ENCODE measurements at places on chromosomes 13 and 19.

DNA sequence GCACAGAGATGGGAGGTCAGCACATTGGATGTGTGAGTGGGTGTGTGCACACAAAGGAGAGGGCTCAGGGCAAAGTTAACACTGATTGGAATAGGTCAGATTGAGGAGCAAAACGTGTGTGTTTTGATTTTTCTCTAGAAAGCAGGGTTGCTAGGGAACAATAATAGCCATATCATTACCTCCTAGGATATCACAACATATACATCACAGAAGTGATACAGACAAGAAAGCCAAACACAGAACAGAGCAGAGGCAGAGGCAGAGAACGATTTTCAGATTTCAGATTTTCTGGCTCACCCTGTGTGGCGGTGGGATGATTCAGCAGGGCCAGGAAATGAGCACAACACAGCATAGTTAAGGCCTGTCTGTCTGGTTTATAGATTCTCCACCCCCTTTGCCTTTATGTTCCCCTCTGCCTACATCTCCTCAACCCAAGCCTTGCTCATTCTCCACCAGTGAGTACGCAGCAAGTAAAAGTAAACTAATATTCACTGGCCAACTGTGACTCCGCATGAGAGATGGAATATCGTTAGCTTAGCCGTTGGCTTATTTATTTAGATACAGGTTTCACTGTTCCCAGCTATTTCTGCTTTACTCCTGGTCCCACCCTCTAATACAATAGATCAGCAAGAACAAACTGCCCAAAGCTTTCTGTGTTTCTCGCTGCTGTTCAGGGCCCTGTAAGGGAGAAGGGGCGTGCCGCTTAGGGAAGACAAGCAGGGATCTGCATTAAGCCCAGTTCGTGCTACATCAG is 182.7 kb upstream of the TSC22D1 start:
- DNase-seq = no peak

DNA sequence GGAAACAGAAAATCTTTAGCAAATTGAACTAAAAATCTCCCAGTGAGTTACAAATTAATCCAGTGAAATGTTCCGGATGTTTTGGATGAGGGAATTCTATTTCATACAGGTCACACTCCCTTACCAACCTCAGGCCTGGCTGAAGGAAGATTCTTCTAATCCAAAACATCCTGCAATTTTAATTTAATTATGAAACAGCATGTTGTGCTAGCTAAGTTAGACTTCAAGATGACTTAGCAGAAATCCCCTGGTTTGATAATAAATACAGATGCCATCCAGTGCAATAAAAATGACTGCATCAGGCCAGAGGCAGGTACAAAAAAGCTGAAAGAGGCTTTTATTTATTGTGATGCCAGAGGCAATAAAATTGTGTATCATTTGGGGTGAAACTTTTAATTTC is 96.7 kb upstream of the CLDN10 start:
- no peak for DNase-seq

DNA sequence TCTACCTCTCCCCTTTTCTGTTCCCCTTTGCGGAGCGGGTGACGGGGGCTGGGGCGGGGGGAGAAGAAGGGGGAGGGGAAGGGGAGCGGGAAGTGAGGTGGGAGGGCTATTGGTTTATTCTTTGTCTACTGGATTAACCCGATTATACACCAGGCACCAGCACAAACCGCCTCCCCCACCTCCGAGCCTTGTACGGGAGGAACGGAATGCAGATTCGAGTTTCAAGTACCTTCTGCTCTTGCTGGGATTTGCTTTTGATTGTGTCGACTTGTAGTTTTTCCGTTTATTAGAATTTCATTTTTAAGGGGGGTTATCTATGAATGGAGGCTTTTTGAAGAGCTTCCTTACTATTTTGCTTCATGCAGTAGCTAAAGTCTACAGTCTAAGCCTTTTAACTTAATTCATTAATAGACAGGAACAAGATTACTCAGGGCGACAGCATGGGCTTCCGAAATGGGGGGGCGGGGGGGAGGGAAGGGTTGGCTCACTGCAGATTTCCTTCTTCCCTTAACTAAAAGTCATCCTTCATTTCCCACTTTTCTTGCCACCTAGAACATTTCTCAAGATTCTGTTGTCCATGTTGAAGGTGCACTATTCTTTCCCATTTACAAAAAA is 937 bp upstream of the SPRY2 start:
- no peak for DNase-seq

- no peak for DNase-seq
Measured at GRCh38 chr13:43054803-43055802, 31.7 kb downstream of the DNAJC15 start.

DNA sequence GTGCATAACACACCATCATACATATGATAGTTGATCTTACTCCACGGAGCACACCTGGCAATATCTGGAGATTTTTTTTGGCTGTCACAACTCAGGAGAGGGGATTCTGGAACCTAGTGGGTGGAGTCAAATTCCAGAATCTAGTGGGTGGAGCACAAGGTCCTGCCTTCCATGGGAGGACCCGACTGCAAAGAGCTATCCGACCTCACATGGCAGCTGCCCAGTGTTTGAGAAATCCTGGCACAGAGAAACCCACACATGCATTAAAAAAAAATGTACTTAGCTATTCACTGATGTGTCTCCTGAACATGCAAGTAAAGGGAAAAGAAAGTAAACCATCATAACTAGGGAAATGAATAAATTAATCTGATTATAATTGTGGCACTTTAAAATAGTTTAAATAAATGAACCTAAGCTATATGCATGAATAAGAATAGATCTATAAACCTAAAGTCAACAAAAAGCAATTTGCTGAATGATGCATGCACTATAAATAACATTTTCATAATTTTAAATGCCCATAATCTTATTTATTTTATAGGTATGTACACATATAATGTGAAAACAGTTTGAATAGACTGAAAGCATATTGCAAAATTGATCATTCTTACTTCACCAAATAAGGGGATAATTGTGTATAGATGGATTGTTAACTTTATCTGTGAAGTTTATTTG is 300.3 kb downstream of the MYO16 start:
- no peak for DNase-seq

GRCh38 chr13:51687947-51688714 is 103.9 kb downstream of the WDFY2 start:
- no peak for DNase-seq

DNA sequence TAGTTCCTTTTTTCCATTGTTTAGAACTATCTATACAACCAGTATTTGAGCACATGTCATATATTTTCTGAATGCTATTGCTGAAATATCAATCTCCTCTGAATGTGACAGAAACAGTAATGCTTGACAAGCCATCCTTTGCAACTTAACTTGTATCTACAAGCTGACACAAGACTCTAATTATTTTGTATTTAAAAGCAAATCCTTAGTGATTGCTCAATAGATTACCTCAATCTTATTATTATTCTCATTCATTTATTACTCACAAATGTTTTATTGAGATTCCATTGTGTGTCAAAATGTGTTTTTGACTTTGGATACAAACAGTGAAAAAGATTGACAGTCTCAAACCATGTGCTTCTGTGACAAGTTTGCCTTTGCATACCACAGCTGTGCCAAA is 787.8 kb upstream of the PRR20A start:
- no peak for DNase-seq

- DNase-seq = no peak
Measured at GRCh38 chr13:101092985-101093384, 323.3 kb downstream of the NALCN start.

DNA sequence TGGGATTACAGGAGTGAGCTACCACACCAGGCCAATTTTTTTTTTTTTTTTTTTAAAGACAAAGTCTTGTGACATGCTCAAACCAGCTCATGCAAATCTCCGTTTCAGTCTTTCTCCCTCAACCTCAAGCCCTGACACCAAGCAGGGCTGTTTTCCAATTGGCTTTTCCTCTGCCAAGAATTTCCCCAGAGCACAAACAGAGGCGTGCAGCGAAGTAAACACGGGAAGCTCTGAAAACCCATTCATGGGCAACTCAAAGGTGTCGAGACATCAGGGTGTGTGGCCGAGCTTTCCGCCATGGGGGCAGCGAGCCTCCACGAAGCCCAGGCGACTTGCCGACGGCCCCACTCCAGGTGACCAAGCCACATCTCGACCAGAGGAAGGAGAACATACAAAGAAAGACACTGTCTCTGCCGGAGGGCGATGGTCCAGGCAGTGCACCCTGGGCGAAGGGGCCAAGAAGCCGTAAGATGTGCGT is 70.0 kb downstream of the INSR start:
- DNase-seq = no peak

DNA sequence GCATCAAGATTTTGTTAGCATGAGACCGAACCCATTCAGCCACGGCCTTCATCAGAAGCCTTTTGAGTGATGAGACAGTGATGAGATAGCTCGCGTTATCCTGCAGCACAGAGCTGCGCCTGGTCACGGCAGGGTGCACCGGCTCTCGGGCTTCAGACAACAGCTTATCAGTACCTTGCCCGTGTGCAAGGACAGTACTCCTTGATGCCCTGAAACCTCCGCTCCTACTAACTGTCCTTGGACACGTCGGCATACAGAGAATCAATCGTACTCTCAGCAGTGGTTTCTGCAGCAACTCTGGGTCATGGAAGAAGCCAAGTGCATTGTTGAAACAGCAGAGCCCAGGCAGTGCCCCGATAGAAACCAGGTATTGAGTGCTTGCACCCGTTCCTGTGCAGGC is 40.7 kb downstream of the IRS2 start:
- DNase-seq = no peak

- no peak for DNase-seq
Measured at GRCh38 chr13:33367926-33368325, 82.4 kb upstream of the STARD13 start.

- DNase-seq = no peak
Measured at GRCh38 chr13:80821466-80821865, 480.5 kb upstream of the SPRY2 start.

- no peak for DNase-seq
Measured at GRCh38 chr19:43468354-43469159, 3.1 kb upstream of the LYPD3 start.

DNA sequence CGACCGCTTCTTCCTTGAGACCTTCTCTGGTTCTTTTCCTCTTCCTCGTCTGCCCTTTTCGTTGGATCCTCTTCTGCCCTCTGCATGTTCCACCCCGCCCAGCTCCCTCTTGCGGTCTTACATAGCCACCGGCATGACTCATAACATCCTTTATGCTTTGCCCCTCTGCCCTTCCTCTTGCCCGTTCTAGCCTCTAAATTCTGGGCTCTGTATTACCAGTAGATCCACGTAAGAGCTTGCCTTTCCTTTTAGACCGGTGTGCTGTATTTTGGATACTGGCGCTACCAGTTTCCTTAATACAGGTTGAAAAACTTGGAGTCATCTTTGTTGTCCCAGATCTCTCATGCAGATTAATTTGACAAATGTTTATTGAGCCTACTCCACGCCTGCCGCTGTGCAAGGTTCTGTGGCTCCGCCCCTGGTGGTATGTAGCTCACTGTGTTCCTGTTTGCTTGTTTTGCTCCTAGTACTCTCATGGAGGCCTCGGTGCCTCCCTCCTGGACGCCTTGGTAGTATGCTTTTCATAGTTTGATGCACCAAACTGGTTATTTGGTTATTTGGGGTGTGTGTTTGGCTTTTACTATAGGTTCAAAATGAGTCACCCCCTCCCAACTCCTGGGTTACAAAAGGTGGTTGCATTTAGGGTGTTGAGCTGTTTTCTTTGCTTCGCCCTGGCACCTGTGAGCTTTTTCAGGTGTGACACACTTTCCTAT is 1.7 kb downstream of the GTF3A start:
- DNase-seq = peak; percentile 53

Data from stimulated activated CD4-positive, alpha-beta T cell treated with anti-CD3 and anti-CD28 coated beads, Interleukin-15, amount 100 ng/mL, for 1 hour (primary cell).